ENCODE measurements at places on chromosomes 13 and 19.

DNA sequence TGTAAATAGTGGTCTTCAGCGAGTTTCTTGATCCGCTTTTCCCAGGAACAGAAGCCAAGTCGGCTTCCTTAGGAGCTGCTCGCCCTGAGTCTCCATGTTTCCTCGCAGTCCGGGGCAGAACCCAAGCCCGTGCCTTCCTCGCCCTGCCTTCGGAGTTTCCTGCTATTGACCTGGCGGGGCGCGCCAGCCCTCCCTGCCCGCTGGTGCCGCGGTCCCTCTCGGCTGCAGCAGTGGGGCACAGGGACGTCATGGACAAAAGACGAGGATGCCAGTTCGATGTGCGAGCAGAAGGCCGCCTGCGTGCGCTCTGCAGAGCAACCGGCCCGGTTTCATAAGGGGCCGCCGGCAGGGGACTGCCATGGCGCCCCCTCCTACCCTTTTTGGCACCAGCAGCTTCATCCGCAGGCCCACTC, 156.6 kb downstream of the TM9SF2 start:
- DNase-seq = peak; percentile 53

- no peak for DNase-seq
Measured at GRCh38 chr13:98207416-98207815, 30.3 kb upstream of the RNF113B start.

DNA sequence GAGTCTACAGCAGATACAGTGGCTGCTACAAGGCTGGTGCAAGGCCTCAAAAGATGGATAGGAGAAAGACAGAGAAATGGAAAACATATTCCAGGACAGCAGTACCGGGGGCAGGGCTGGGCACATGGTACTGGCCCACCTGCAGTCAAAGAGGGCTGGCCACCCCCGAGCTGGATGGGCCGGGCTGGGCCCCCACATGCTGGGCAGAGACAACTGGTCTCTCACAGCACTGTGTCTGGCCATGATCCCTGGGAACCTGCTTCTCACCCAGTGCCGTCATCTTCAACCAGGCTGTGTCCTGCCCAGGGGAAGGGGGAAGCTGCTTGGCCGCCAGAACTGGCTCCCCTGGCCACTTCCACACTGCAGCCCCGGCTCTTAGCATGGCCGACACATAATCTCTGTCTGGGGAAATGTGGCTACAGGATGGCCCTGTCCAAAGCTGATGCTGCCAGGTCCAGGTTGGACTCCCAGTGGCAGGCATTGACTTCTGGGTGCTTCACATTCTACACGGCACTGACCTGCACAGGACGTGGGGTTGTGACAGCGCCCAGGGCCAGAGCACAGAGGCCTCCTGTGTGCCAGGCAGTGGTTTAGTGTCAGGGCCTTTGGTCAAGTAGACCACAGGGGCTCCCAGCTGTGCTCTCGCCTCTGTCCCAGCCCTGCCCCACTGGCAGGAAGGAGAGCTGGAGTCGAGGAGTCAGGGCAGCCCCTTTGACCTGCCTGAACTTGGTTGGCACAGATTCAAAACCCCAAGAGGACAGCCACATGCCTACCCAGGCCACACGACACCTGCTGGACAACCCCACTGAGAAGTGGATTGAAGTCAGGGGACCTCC, 21.7 kb downstream of the PEPD start:
- DNase-seq = no peak

GRCh38 chr19:14972676-14973075, 7.0 kb downstream of the SLC1A6 start:
- DNase-seq = no peak
